NCI-H226 (cell line): ENCODE measurements at places on chromosomes 6 and 20.

DNA sequence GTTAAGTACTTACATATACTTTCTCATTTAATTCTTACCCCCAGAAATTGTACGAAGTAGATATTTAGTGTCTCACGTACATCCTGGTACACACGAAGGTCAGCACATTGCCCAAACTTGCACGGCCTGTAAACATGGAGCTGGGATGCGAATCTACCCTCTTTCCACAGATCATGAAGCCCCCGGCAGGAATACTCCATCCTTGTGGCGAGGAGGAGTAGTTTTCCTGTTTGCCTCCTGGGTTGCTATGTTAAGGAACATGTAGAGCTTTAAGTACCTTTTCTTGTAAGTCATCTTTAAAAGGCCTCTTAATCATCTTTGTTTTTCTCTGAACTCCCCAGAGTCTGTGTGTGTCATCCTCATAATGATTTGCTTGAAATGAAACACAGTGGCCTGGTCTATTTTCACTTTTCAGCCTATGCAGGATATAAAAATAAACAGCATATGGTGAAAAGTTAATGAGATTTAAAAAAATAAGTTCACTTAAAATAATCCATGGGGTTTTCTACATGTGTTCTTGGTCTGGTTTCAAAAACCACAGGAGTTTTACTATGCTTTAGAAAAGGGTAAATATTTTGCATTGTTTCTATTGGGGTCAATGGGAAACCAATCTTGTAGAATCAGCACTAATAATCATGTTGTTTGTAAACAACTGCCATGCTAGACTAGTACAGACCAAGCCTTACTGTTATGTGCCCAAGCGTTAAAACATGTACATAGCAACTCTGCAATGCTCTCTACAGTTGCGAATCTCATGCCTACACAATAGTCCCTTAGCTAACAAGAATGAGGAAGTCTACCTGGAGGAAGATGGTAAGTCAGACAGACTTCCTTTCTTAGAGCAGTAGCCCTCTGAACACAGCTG is 9.3 kb upstream of the ARID1B start:
- no peak for DNase-seq

- no peak for DNase-seq
These were observed 207.5 kb upstream of the ADGRB3 start for GRCh38 chr6:68427630-68428029.

GRCh38 chr6:41159415-41160082 is 3.4 kb downstream of the TREM2 start:
- DNase-seq: no peak

GRCh38 chr20:1536893-1537730 is 20.4 kb downstream of the SIRPD start:
- DNase-seq: no peak

DNA sequence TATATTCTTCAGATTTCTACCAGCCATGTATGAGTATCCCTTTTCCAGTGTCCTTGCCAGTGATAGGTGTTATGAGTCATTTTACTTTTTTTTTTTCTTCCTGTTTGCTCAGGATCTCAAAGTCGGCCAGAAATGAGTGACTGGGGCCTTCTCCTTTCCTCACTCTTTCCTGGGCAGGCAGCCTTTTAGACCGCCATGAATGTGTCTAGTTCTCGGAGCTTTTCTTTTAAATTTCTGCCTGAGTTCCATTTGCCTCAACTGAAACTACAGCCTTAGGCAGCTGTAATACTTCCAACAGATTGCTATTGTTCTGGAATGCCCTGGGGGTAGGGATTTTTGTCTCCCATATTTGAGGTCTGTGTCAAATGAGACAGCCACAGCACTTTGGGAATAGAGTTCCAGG is 83.7 kb downstream of the STXBP5 start:
- DNase-seq: peak; percentile 61

- peak; percentile 33 for DNase-seq
These were observed 2.5 kb upstream of the TFAP2B start for GRCh38 chr6:50816115-50816675.

DNA sequence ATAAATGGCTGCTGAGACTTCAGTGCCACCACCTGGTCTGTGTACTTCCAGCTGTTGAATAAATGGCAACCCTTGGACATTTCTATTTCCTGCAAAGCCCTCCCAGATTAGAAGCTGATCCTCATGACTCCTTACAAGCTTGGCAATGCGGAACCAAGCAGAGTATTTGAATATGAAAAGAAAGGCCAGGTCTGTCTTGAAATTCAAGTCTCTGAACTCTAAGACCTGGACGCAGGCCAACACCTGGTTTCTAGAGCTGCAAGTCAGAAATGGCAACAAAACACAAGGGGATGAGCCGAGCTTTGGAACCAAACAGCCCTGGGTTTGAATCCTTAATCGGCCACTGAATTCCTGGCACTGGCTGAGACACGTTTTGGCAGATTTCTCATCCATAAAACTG is 353.4 kb downstream of the PTPRT start:
- DNase-seq: no peak

- DNase-seq: no peak
These were observed 42.9 kb downstream of the TMEM244 start for GRCh38 chr6:129818251-129818650.

DNA sequence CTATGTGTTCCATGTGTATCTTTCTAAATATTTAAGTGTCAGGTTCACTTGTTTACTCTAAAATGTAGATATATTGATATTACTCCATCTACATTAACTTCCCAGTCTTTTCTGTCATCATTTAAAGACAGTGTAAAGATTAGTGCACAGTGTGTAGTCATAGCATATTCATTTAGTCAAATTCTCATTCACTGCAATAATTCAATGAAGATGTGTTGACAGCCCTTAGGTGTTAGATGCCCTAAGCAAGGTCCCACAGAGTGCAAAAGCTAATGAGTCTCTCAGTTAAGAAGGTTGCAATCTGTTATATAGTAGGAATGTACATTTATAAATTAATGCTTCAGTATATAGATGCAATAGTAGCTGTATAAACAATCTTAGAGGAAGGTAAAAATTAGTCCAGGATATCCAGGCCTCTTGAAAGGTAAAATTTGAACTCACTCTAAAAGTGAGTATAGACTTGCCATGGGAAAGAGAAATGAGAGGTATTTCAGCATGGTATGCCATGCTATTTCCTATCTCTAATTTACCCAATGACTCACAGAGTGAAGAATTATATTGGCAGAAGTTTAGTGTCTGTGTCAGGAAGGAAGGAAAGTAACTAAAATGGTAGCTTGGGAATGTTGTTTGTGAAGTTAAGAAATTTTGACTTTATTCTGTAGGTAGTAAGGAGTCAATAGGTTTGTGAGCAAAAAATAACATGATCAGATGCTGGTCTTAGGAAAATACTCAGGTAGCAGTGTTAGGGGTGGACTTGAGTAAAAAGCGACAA is 969.9 kb upstream of the CITED2 start:
- peak; percentile 83 for DNase-seq

- DNase-seq: no peak
These were observed 517.7 kb downstream of the EYS start for GRCh38 chr6:65189236-65189881.

GRCh38 chr6:28446818-28447511 is 3.7 kb upstream of the ZSCAN23 start:
- no peak for DNase-seq

GRCh38 chr6:109118337-109118736 is 23.0 kb downstream of the CEP57L1 start:
- DNase-seq: no peak

DNA sequence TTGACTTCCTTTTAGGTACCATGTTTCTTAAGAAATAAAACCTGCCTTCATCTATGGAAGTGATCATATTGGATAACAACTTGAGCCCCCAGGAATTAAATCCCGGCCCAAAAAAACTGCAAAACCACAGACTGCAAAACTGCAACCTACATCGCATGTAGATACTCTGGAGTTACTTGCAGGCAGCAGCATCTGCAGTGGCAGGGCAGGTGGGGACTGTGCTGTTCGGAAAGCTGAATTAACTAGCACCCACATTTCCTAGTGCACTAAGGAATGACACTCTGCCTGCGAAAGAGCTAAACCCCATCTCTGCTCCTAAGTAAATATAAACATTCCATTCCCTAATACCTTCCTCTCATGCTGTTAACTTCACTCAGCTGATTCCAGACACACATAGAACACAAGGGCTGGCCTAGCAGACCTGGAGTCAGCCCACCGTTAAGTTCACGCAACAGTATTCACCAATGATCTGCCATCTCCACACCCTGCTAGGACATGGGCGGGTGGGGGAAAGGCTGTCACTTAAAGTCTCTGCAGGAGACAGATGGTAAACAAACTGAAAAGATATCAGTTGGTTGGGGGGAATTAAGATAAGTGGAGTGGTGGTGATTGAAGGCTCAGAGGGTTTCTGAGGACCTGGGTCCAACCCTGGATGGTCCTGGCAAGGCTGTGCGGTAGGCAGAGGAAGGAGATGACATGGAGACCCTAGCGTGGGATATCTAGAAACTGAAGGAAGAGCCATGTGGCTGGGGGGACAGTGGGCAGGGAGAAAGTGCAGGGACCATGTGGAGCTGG is 128.4 kb downstream of the SYCP2 start:
- DNase-seq: no peak

DNA sequence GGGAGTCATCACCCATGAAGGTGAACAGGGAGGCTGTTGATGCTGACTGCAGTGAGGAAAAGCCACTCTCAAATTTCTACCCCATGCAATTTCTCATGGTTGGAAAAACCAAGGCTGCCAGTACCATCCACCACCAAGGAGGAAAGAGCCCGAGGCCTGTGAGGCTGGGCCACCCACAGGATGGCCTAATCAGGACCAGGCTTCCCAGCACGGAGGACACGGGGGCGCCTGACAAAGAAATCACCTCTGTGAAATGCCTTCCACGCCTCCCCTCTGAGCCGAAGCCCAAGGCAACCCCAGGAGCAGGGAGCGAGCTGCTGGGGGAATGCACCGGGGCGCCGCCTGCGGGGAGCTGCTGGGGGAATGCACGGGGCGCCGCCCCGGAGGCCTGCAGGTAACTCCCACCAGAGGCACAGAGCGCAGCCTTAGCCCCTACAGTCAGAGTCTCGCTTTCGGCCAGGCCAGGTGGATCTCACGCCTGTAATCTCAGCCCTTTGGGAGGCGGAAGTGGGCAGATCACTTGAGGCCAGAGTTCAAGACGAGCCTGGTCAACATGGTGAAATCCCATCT is 26.9 kb downstream of the FOXF2 start:
- DNase-seq: no peak

DNA sequence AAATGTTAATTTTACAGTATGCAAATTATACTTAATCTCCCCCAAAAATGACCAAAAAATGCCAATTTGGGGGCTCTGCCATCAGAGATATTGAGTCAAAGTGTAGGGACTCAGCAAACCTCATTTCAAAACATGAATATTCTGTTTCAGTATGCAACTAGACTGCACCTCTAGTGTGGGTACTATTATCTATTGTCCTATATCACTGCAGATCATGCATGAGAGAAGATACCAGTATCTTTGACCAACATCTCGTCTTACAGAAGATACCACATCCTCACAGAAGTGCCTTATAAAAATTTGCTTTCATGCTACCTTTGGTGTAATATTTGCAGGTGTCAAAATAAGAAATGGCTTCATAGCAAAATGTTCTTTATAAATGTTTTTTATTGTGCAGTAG is 623.8 kb downstream of the TENT5A start:
- no peak for DNase-seq

GRCh38 chr20:59145924-59146779 is 17.5 kb upstream of the ZNF831 start:
- no peak for DNase-seq

GRCh38 chr20:4844325-4844724 is 122.6 kb downstream of the PRND start:
- DNase-seq: no peak

- peak; percentile 4 for DNase-seq
These were observed 535.4 kb downstream of the EPM2A start for GRCh38 chr6:145199961-145200360.

DNA sequence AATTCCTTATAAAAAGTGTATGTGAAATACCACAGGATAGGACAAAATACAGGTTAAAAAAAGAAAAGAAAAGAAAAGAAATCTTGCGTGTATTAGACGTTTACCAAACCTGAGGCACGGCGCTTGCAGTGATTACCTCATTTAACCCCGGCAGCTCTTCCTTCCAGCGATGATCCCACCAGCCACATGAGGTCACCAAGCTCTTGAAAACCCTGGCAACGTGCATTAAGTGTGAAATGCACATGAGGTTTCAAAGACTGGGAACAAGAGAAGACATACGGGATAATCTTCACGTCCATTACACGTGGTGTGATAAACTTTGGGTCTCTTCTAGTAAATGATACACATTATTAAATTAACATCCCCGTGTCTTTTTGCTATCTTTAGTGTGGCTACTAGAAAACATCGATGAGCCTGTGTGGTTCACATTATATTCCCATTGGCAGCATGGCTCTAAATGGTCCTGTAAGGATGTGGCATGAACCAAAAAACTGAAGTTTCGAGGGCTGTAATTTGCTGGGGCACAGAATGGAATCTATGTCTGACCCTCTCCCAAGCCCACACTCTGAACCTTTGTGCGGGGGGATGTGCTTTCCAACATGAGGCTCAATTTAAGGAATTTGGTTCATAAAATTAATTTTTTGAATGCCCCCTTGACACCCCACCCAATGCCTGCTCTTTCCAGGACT is 59.2 kb upstream of the THBS2 start:
- no peak for DNase-seq

DNA sequence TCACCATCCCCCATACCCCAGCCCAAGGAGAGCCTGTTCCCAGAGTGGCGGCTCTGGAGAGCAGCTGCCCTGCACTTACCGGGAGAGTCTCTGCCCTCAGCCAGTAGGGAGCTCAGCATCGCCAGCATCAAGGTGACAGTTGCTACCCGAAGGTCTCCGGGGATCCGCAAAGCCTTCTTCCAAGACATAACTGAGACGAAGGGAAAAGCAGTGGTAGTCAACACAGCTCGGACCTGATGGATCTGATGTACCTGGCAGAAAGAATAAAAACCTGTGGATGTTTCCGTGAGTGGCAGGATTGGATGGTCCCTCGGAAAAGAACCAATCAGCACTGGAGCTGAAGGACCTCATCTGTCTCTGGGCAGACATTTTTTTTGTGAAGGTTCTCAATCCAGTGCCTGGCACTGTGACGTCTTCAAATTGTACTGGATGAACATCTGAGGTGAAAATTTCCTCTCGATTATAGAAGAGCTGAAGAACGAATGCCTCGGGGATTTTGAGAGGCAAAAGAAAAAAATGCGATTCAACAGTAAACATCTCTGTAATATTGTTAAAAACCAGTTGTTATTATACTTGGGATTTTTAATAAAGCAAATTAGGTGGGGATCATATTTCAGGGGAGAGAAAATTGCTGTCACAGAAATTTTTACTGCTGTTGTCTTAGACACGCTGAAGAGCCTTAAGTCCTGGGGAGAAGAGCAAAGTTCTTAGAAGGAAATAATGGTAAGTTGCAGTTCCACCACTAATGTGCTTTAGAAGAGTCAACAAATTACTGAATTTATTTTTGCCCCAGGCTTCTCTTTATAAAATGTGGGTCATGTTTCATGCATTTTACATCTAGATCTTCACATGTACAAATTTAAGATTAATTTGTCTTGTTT is at the start of gene HLA-DQB1:
Gene HLA-DQB1, minus strand, starts transcription at position 238 of the 881 bp plus-strand sequence. Its CDS starts 50 bp downstream, at position 188.
- DNase-seq: peak; percentile 21

GRCh38 chr20:40687384-40688128 is 1.5 kb downstream of the MAFB start:
- DNase-seq: no peak

- DNase-seq: peak; percentile 66
These were observed 72.3 kb upstream of the IFNGR1 start for GRCh38 chr6:137291441-137291840.

- DNase-seq: no peak
These were observed 243.9 kb upstream of the RUNX2 start for GRCh38 chr6:45084257-45084656.
